ENCODE measurements at places on chromosomes 6 and 20.

DNA sequence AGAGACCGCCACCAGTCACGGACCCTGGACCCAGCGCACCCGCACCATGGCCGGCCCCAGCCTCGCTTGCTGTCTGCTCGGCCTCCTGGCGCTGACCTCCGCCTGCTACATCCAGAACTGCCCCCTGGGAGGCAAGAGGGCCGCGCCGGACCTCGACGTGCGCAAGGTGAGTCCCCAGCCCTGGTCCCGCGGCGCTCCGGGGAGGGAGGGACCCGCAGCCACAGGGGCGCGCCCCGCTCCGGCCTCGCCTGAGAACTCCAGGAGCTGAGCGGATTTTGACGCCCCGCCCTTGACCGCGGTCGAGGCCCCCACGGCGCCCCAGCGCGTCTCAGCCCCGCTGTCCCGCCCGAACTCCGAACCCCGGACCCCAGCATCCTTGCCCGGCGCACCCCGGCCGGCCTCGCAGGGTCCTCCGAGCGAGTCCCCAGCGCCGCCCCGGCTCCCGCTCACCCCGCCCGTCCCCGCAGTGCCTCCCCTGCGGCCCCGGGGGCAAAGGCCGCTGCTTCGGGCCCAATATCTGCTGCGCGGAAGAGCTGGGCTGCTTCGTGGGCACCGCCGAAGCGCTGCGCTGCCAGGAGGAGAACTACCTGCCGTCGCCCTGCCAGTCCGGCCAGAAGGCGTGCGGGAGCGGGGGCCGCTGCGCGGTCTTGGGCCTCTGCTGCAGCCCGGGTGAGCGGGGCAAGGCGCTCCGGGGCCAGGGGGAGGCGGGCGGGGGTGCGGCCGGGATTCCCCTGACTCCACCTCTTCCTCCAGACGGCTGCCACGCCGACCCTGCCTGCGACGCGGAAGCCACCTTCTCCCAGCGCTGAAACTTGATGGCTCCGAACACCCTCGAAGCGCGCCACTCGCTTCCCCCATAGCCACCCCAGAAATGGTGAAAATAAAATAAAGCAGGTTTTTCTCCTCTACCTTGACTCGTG, at the start of gene OXT:
Gene OXT (plus strand): TSS at position 11 of the 920 bp plus-strand sequence. CDS start 36 bp downstream, at position 47.
- DNase-seq, result no peak

- no peak for DNase-seq
These were observed 150.9 kb downstream of the DST start for GRCh38 chr6:56491606-56492328.

DNA sequence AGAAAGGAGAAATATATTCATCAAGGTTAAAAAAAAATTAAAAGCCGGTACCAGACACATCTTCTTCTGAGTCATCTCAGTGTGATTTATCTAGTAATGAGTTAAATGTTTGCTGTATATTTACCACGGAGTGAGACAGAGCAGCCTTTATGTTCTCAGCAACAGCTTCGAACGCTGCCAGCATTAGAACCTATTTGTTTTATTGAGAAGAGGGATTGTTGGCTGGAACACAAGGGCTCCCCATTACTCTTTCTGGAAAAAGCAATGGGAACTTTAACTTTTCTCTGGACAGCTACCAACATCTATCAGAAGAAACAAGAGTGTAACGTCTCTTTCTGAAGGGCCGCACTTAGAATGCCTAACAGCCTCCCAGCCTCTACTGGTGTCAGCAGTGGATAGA, 105.3 kb upstream of the TAB2 start:
- DNase-seq, result no peak

GRCh38 chr20:33099843-33100538, 20.5 kb downstream of the BPIFB4 start:
- DNase-seq, result no peak

GRCh38 chr6:120108061-120108795, 758.7 kb upstream of the MAN1A1 start:
- DNase-seq, result no peak

- no peak for DNase-seq
These were observed 76.3 kb downstream of the PLCB4 start for GRCh38 chr20:9145142-9145541.

- peak; percentile 20 for DNase-seq
These were observed 5.8 kb upstream of the KIAA0408 start for GRCh38 chr6:127464881-127465459.

- no peak for DNase-seq
These were observed 4.7 kb downstream of the LINC00237 start for GRCh38 chr20:21101453-21101931.

DNA sequence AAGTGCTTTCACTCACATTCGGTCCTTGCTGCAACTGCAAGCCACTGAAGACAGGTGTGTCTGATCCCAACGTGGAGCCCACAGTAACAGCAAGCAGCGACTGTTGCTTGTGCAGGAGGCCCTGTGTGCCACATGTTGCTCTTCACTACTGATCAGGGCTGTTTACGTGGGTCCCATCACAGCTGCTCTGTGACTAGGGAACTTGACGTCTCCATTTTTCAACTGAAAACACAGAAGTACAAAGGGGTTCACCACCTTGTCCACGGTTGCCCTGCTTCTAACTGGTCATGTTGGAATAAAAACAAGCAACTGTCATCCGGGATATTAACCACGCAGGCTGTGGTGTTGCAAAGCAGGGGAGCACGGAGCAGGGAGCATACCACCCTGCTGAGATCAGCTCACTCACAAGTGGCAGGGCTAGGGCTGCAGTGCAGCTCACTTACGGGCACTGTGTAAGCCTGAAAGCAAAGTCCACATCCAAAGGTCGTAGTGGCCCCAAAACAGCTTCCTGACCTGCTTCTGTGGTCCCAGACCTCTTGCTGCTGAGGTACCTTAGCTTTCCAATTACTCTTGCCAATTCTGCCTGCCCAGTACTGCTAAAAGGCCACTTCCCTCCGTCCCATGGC, 105.8 kb upstream of the DUSP22 start:
- no peak for DNase-seq

DNA sequence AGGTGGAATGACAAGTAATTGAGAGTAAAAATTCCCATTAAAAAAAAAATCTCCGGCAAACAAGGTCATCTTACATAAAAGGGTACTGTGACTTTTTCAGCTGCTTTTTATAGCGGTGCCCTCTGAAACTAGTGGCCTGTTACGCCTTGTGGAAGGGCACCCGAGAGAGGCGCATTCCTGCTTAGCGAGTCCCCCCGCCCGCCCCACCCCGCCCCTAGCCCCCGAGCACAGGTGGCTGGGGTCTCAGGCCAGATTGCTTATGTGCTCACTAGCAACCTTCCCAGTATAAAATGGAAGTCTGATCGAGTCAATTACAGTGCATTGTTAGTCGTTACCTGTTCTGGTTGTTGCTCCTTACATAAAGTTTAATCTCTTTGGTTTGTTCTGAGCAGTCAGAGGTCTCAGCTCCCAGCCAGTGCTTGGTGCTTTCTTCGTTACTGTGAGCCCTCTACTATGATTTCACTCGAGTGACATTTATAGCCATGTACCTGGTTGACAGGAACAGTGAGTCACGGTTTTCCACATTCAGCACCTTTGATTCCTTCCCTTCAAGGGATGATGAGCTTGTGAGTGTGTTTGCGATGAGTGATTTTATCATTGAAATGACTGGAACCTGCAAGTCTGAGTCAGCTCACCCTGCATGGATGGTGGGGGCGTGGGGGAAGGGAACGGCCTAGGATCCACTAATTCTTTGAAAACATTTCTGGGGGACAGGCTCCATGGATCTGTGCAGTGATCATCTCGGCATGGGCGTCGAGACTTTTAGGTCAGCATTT, 47.6 kb downstream of the ZDHHC14 start:
- DNase-seq, result no peak

DNA sequence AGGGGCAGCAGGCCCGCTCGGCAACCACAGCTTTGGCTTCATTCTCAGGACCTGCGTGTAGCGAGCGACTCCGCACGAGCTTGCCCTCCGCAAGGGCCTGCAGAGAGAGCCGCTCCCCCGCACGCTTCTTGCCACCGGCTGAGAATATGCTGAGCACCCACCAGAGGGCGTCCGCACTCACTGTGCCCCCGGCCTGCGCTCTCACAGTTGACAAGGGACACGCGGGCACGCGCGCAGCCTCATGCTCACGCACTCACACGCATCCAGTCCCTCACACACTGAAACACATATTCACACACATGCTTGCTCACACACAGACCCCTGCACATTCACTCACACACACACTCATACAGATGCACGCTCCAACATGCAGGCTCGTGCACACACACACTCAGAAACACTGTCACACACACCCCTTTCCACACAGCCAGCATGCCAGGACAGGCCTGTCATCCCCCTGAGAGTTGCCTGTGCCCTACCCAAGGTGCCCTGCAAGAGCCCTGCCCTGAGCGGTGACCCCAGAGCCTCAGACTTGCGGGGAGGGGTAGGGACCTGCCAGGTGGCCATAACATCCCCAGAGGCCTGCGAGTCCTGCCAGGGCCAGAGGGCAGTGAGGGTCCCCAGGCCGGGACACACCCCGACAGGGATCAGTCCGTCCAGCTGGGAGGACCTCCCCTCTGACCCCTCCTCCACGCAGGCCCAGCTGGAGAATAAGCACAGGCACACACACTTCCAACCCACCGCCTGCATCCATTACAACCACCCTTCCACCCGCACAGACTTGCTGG, 174.1 kb downstream of the BMP7 start:
- DNase-seq, result peak; percentile 34

- DNase-seq, result no peak
These were observed 20.0 kb downstream of the SUN5 start for GRCh38 chr20:32984196-32984595.

DNA sequence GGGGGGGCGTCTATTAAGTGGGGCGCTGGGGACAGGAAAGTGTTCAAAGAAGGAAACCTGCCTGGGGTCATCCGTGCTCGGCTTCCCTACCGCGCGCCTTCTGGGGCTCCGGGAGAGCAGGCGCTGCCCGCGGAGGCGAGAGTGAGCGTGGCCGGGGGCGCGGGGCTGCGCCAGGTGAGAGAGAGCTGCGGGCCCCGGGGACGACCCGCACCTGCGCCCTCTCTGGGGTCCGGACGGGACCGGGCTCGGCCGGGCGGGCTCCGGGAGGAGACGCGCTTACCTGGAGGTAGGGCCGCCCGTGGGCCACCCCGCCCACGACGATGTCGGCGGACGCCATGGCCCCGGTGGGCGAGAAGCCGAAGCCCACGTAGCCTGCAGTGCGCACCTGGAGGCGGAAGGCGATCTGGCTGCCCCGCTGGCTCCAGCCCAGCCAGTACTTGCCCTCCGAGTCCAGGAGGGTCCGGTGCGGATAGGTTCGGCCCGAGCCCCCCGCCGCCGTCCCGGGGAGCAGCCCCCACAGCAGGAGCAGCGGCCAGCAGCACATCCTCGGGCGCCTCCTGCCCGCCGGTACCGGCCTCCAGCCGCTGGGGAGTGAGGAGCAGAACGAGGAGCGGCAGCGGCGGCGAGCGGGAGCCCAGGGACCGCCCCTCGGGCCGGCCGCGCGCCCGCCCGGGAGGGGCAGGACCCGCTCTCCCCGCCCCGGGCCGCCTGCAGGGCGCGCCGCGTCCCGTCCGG, at the start of gene MOXD1:
Gene MOXD1 (minus strand): TSS at position 593 of the 735 bp plus-strand sequence. CDS start 49 bp downstream, at position 544.
- no peak for DNase-seq

- DNase-seq, result no peak
These were observed 228.1 kb upstream of the CEP162 start for GRCh38 chr6:84455511-84456029.

DNA sequence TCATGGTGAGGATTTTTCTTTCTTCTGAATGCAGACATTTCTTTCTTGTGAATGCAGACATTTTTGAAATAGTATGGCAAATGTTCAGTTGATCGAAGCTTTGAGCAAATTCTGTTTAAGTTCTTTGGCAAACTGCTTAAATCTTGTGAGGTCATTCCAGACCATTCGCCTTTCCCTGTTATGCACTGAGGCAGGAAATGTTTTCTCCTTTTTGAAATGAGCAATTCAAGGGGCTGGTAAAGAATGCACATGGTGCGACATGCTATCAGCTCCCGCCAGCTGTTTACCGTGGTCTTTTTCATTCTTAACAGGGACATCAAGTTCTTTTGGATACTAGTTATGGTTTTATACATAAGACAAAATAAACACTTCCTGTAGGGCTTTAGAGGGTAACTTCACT, 112.0 kb upstream of the CCN2 start:
- DNase-seq, result no peak

GRCh38 chr20:24685736-24686135, 216.3 kb downstream of the SYNDIG1 start:
- DNase-seq, result no peak
